NCI-H2081 (cell line): ENCODE measurements at places on chromosomes 1 and 21.

- DNase-seq: no peak
Observed at GRCh38 chr21:26939601-26940111, 27.2 kb downstream of the ADAMTS5 start.

- no peak for DNase-seq
Observed at GRCh38 chr21:22556829-22557228, 1558.6 kb downstream of the NCAM2 start.

DNA sequence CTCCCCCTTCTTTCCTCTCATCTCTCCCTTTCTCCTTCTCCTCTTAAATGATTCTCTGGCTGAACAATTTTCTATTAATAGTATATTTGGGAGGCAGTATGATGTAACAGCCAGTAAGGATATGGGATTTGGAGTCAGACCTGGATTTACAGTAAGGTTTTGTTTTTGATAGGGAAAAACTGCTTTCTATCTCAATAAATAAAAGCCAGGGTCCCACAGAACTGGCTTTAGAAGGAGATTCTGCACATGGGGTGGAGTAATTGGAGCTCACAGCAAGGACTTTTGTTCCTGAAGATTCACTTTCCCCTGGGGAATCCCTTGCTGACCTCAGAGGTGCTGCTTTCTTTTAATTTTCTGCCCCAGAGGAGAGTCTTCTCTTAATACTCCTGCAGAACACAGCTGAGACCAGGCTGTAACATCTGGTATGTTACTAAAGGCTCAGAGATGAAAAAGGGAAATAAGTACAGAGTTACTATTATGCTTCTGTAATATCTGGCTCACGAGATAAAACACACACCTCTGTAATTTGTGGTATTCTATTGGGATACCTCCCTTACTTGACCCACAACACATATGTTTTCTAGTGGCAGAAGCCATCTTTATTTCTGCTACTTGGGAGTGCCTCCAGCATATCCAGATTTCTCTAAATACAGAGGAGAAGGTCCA, 13.4 kb downstream of the EPB41 start:
- no peak for DNase-seq

DNA sequence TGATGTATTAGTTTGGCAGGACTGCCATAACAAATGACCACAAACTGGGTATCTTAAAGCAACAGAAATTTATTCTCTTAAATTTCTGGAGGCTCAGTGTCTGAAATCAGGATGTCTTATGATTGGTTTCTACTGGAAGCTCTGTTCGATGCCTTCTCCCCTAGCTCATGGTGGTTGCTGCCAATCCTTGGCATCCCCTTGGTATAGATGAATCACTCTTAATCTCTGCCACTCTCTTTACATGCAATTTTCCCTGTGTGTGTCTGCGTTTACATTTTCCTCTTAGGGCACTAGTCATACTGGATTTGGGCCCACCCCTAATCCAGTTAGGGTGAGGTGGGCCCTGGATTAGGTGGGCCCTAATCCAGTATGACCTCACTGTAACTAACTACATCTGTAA, 54.7 kb upstream of the MPC2 start:
- no peak for DNase-seq

DNA sequence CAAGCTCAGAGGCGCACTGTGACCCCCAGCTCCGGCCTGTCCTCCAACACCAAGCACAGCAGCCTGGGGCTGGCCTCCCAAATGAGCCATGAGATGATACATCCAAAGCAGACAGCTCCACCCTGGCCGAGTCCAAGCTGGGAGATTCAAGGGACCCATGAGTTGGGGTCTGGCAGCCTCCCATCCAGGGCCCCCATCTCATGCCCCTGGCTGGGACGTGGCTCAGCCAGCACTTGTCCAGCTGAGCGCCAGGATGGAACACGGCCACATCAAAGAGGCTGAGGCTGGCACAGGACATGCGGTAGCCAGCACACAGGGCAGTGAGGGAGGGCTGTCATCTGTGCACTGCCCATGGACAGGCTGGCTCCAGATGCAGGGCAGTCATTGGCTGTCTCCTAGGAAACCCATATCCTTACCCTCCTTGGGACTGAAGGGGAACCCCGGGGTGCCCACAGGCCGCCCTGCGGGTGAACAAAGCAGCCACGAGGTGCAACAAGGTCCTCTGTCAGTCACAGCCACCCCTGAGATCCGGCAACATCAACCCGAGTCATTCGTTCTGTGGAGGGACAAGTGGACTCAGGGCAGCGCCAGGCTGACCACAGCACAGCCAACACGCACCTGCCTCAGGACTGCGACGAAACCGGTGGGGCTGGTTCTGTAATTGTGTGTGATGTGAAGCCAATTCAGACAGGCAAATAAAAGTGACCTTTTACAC, 29.1 kb downstream of the SLC19A1 start:
- DNase-seq: no peak

GRCh38 chr1:119332622-119333021, 36.0 kb upstream of the HAO2 start:
- DNase-seq: no peak

DNA sequence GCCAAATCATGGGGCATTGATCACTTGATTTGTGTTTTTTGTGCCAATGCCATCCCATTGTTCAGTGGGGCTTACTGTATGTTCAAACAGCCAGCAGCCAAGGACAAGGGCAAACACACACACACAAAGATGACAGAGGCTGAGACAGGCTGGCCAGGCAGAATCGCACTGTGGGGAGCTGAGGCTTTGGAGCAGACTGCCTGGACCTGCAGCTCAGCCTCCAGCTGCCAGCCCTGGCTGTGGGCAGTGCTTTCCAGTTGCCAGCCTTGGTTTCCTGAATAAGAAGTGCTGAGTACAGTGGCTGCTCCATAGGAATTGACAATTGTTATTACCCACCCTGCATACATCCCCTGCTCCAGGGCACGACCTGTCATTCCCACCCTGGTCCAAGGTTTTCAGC, 16.9 kb upstream of the PCP4 start:
- no peak for DNase-seq

DNA sequence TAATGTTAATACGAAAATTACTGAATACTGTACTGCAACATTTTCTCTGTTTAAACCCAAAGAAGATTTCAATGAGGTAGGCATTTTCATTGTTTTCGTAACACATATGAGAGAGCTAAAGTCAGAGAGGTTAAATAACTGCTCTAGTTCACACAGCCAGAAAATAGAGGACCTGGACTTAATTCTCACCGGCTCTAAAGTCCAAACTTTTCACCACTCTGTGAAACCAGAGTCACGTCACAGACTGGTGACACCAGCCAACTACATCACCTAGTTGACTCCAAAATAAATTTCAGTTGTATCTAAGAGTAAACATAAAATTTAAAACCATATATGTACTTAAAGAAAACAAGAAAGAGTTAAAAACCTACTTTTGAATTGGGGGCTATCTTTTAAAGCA, 146.7 kb downstream of the FCRL5 start:
- no peak for DNase-seq

DNA sequence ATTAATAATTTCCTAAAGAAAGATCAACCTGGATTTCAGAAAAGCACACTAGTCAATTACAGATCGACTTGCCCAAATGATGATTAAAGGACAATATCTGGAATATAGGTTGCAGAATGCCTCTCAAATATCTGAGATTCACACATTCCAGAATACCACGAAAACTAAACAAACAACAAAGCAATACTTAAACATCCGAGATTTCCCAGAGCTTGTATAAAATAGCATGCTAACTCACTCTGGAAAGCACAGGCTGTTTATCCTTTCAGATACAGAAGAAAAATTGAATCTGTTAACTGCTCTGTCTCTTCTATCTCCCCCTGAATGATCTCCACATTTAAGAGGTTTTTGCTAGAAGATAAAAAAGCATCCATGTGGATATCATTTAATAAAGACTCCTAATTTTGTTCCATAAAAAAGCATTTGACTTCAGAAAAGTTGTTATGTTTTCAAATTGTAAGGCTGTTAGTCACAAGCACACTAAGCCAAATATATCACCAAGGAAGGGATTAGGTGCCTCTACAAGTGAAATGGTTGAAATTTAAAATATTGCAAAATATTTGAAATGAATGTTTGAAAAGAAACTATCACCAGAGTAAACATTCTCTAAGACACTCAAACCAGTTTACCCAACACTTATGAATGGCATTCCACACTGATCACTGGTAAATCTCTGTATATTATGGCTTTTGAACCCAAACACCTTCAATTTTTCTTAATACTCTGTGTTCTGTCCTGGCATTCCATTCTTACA, 865.1 kb upstream of the ADAMTS5 start:
- DNase-seq: no peak

DNA sequence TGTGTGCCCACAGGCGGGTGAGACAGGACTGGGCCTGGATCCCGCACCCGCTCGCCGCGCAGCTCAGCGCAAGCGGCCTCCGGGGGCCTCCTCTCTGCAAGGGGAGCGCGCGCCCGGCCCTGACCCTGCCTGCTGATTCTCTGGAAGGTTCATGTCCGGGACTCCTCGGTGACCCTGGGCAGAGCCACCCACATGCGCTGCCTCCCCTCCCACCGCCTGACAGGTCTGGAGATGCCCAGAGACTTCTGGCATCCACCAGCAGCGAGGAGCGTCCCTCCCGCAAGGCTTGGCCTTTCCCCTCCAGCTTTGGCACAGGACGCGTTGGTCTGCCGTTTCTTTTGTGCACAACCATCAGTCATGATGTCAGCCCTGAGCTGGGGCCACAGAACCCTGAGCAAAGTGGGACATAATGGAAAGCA, 42.0 kb upstream of the COL6A2 start:
- no peak for DNase-seq

GRCh38 chr1:145747398-145748247, 28.3 kb downstream of the CD160 start:
- DNase-seq: no peak

- DNase-seq: no peak
Observed at GRCh38 chr21:35465741-35466140, 416.6 kb upstream of the RUNX1 start.

DNA sequence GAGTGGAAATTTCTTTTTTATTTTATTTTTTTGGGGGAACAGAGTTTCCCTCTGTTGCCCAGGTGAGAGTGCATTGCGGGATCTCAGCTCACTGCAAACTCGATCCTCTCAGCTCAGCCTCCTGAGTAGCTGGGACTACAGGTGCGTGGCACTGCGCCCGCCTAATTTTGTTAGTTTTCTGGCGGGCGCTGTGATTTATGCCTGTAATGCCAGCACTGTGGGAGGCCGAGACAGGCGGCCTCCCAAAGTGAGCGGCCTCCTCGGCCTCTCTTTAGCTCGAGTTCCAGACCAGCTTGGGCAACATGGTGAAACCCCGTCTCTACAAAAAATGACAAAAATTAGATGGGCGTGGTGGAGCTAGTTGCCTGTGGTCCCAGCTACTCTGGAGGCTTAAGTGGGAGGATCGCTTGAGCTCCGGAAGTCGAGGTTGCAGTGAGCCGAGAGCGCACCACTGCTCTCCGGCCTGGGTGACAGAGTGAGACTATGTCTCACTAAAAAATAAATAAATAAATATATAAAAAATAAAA, 2.7 kb downstream of the GMEB1 start:
- DNase-seq: no peak

DNA sequence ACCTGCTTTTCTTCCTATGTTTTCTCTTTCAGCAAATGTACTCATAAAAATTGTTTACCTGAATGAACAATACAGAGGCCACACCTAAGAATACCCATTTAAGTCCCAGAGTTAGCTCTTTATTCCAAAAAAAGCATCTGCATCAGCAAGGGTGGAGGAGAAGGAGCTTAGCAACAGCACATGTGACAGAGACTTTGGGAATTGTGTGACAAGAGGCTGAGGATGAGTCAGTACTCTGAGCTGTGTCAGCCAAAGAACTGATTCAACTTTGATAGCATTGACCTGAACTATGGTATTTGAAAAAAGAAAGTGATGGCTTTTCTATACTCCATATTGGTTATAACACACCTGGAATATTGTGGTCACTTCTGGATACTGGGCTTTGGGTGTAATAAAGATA, 162.7 kb downstream of the ZNF648 start:
- DNase-seq: no peak

DNA sequence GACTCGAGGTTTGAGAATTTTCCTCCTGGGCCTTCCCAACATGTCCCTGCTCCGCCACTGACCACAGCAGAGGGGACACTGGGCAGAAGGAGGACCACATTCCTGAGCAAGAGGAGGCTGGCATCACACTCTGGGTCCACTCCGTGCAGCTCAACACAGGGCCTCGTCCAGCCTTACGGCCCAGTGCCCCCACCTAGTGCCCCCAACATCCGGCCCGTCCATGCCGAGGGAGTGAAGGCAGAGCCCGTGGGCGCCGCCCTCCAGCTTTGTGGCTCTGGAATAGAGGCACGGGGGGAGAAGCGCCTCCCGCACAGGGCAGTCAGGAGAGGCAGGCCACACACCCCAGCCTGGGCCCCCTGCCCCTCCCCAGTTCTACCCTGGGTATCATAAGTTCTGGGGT, 158.3 kb downstream of the NPHP4 start:
- no peak for DNase-seq

GRCh38 chr1:173122958-173123852, 72.5 kb upstream of the TNFSF18 start:
- DNase-seq: no peak

DNA sequence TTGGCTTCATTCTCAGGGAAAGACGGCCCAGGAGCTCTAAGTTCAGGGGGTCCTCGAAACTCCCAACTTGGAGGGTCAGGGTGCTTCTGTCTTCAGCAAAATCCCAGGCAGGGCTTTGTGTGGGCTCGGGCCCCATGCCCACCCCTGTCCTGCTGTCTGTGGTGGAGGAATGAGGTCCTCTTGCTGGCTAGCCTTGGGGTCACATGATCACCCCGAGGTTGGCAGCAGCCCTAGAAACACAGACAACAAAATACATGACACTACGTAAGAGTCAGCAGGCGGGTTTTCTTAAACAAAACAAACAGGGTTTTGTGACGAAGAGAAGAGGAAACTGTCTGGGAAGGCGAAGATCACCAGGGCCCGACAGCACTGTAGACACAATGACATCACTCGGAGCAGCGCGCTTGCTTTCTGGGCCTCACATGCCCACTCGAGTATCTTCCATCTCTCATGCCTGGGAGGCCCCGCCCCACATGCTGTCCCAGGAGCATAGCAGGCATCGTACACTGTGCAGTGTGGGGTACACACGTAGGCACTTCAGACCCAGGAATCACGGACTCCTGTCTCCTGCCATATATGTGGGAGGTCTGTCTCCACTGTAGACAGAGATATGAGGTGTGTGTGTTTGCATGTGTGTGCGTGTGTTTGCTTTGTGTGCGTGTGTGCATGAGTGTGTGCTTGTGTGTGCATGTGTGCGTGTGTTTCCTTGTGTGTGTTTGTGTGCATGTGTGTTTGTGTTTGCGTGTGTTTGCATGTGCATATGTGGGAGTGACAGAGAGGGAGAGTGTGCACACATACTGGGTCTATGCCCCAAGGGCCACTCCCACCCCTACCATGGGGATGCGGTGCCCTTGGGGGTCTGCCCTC, 94.7 kb downstream of the SIK1 start:
- no peak for DNase-seq

GRCh38 chr1:28737307-28738132, 780 bp downstream of the YTHDF2 start:
- DNase-seq: peak; percentile 73

DNA sequence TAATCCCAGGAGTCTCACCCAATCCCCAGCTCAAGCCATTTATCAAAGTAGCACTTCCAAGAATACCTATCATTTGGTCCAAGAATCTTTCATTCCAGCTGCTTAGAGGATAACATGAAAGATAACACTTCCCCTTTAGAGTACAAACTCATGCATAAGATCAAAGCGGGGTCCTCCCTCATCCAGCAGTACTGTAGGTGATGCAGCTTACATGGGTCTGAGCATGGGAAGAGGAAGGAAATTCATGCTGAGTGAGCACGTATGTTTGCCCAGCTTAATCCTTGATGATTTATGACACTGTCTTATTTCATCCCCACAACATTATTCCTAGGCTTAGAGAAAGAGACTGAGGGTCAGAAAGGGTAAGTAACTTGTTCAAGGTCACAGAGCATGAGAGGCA, 167.1 kb upstream of the GJB5 start:
- DNase-seq: no peak

GRCh38 chr1:48718705-48719104, 58.0 kb downstream of the BEND5 start:
- no peak for DNase-seq
